Esophagus (tissue), 2 donors: ENCODE measurements at places on chromosomes 12 and 14. TPM values are rescaled to one million over a fixed set of nuclear protein-coding genes. Genes with fewer than 3 reads are reported as not detected.

The B4GALNT3 gene
- 8.1 TPM for polyA plus RNA-seq

The RPGRIP1 gene
- 0.14 TPM for polyA plus RNA-seq

The HOXC13 gene
- 0.02 TPM for polyA plus RNA-seq

The KRT82 gene
- not detected for polyA plus RNA-seq

The NR2C1 gene
- 10.1 TPM for polyA plus RNA-seq

The AMDHD1 gene
- 0.33 TPM for polyA plus RNA-seq
